ENCODE measurements at places on chromosomes 5 and 9.

DNA sequence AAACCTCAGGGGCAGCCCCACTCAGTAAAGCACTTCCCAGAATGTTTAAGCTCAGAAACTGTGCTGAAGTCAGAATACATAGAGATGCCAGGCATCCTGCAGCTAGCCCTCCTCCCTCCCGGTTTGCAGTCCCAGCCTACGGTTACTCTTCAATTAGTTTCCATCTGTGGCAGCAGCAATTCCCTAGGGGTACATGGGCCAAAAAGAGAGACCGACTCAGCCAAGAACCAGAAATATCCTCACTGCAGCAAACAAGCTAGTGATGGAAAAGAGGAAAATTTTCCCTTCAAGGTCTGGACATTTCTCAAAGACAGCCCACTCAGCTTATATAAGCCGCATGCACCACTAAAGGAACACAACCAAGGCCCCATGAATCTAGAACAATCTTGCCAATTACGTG is 89.1 kb upstream of the PPP2R2B start:
- no peak for DNase-seq

DNA sequence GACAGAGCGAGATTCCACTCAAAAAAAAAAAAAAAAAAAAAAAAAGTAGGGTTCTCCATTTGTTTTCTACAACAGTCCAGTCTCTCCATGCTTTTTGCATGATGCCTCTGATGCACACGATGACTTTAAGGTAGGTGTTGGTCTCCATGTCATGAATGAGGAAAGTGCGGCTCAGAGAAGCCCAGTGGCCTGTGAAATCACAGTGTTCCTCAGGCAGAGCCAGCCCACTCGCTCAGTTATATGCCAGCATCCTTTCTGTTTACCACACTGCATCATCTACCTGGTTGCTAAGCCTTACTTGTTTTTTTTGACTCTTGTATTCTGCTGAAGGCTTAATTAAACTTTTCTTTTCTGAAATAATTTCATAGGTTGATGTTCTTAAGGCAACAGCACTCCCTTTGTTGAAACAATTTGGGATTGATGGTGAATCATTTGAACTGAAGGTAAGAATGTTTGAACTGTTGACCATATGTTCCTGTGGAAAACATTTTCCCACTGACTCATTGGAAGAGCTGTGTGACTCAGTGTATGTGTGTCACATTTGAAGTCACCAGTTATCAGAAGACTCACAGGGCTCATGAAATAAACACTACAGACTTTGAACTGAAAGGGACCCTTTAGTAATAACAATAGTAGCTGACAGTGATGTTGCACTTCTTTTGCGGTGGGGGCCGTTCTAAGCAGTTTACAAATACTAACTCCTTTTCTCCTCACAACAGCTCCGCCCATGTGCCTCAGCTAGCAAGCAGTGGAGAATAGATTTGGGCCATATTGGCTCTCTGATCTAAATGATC is 40.2 kb downstream of the RCL1 start:
- peak; percentile 36 for DNase-seq

DNA sequence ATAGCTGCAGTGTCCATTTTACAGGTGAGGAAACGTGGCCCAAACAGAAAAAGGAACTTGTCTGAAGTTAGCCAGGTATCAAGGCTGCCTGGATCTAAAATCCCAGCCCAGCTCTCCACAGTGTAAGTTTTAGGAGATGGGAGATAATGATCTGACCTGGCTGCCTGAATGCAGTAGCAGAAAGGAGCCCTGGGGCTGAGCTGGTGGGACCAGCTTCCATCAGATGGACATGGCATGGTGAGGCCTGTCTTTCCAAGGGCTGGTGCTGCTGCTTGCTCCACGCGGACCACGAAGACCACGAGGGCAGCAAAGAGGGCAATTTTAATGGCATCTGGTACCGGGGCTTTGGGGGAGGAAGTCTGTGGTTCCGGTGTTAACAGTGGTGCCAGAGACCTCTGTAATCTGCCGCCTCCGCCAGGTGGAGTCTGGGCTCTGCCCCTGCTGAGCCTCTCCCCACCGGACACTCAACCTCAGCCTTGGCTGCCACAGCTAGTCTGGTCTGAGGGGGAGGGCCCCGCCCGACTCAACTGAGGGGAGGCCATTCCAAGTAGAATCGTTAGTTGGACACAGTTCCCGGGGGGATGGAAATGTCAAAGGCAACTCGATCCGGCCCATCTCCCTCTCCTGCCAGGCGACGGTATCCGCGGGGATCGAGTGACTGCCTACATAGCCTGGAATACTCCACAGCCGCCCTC is 650 bp downstream of the MYORG start:
- DNase-seq = peak; percentile 76

DNA sequence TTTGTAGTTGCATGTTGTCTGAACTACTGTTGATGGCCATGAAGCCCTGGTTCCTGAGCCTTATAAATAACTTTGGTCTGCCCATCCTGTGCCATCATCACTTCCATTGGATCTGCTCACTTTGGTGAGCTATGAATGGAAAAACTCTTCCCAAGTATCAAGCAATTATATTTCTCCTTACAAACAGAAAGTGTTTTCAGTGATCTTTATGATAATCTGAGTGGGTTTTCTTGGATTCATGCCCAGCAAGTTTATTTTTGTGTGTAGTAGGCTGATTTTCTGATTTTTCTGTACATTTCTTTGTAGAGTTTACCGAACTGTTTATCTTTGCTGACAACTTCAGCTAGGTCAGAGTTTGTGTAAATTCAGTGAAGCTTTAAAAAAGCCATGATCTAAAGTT is 31.0 kb downstream of the CAMK4 start:
- DNase-seq = no peak

- no peak for DNase-seq
Observed at GRCh38 chr5:109620651-109621050, 69.1 kb upstream of the MAN2A1 start.

DNA sequence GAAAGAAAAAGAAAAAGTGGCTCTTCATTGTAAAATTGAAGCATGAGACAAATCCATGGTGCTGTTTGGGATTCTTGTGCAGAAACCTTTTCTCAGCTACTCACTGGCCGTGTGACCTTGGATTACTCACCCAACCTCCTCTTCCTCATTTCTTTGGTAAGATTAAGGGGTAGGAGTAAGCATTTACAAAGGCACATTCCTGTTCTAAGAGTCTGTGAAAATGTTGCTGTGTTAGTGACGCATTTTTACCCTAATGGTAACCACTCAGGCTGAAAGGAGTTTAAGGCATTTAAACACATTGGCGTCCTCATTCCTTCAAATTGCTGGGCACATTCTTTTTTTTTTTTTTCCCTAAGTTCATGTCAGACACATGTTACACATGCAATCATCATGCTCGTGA is 4.3 kb downstream of the RAI14 start:
- no peak for DNase-seq

DNA sequence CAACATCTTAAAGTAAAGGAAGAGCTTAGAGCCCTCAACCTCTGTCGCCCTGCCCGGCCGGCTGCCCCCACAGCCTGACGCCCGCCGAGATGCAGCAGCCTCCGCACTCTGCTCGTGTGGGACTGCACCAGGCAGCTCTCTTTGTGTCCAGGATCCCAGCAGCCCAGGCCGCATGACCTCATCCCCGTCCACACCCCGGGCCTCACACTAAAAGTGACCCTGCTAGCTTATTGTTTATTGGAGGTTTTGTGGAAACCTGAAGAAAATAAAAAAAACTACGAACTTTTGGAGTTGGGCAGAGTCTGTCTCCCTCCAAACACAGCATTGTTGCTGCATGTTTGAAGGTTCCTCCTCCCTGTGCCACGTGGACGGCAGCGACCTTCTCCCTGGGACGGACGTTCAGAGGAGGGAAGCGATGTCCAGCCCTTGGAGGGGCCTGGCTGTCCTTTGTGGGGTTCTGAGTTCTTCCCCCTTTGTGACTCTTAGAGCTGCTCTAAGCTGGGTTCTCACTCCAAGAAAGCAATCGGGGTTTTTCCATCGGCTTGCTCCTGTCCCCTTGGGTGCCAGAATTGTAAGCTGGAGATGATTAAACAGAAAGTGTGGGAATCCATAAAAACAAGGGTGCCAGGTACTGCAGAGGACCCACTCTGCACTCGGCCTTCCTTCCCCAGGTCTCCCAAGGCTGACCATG is 103.5 kb upstream of the COL5A1 start:
- DNase-seq = no peak

DNA sequence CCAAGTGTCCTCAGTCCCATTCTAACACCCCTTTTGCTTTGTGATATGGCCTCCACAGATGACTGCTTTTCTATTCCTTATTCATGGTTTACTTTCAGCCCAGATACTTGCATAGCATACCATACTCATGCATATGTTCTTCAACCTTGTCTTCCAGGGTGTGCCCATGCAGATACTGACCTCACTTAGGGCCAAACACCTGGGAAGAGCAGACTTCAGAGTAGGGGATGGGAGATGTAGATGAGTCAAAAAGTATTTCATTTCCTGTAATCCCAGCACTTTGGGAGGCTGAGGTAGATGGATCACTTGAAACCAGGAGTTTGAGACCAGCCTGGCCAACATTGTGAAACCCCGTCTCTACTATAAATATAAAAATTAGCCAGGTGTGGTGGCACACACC is 58.3 kb downstream of the NRG2 start:
- DNase-seq = no peak

GRCh38 chr9:134551644-134552348 is 89.8 kb upstream of the COL5A1 start:
- DNase-seq = no peak

DNA sequence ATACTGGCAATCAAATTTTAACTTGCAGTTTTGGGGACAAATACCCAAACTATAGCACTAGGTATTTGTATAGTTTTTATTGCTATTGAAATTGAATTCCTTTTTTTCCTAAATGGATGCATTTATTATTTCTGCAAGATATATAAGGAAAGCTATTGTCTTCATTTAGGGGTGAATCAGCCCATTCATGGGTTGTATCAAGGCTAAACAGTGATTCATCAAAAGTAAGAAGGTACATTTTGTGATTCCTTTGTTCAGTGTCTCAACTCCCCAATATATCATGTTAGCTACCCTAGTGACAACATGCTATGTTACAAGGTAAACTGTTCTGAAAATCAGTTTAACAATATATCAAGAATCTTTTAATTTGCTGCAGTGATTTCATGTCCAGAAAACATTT is 185.7 kb downstream of the PLK2 start:
- no peak for DNase-seq

DNA sequence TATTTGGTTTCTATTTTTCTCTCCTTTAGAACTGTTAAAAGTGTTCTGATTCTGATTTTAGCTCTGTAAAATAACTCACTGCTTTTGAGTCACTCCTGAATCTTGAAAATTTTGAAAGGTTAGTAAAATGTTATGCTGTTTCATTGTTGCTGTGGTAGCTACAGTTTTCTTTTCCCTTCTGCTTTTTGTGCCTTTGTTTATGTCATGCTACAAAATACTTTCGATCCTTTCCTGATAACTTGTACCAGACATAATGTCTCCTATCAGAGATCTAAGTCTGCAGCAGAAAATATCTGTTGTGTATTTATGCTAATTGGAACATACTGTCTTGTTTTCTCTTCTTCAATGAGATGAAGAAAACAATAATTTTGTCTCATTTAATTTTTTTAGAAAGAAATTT is 26.9 kb upstream of the CEP120 start:
- no peak for DNase-seq

DNA sequence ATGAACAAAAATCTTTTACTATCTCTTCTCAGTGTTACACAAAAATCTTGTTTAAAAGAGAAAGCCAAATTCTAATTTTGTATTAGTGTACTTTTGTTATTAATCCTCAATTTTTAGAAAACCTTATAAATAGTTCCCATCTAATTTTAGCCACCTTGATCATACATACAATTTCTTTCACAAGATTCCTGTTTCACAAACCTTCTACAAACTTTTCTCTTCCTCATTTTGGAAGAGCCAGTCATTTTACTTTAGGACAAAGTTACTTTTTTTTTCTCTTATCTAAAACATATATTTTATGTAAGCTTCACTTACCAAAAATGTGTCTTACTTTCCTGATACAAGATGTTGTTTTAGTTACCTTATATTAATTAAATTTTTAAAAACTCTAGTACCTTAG is 161.3 kb downstream of the YIPF5 start:
- DNase-seq = no peak

GRCh38 chr9:38090170-38090569 is 21.1 kb upstream of the SHB start:
- DNase-seq = no peak

GRCh38 chr9:8208465-8208864 is 408.9 kb upstream of the DMAC1 start:
- no peak for DNase-seq

- DNase-seq = no peak
Observed at GRCh38 chr5:54756796-54757402, 228.5 kb downstream of the ESM1 start.

GRCh38 chr5:59599729-59600128 is 293.8 kb downstream of the PDE4D start:
- no peak for DNase-seq

DNA sequence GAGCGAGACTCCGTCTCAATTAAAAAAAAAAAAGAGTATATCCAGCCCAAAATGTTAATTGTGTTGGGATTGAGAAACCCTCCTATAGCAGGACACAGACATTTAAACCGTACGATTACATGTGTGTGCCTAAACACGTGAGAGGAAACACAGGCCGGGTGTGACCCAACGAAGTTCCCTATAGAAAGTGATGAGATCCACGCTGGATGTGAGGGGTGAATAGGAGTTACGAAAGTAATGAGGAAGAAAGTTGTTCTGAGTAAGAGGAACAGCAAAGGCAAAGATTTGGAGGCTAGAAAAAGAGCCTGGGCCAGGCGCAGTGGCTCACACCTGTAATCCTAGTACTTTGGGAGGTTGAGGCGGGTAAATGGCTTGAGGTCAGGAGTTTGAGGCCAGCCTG is 13.6 kb downstream of the NAIF1 start:
- DNase-seq = no peak

- DNase-seq = no peak
Observed at GRCh38 chr5:39531306-39531705, 106.5 kb upstream of the DAB2 start.

GRCh38 chr9:31103836-31104235 is 1280.6 kb upstream of the ACO1 start:
- no peak for DNase-seq

DNA sequence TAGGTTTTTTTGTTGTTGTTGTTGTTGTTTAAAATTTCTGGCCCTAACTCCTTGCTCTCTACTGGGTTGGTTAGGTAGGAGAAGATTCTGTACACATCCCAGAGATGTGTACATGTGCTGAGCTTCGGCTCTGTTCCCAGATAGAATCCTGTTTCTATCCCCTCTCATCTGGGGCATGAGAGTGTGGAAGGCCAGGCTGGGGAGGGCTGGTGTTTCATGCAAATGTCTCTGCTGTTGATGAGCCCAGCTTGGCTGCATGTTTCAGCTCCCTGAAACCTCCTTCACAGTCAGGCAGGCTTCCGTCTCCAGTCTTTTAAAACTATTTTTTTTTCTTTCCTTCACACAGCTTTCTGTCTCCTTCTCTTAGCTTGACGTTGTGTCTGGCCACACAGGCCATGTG is 526.9 kb upstream of the KLF4 start:
- DNase-seq = no peak

DNA sequence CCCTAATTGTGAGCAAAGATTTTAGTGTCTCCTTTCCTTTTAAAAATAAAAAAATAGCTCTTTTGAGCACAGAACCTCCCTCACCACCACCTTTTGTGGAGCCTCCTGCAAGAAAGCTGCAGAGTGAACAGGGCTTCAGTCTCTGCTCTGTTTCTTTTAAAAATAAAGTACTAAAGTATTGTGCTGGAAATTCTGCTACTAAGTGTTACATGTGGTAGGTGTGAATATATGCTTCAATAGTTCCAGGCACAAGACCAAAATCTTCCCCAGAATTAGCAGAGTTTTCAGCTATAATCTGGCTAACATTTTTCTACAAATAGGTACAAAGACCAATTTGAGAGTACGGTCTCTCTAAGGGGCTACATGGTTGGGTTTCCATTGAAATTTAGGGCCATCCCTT is 40.3 kb upstream of the NFIB start:
- no peak for DNase-seq

GRCh38 chr9:4145482-4145881 is 154.4 kb downstream of the GLIS3 start:
- no peak for DNase-seq
